Fibroblast of lung (primary cell): ENCODE measurements at places on chromosomes 6 and 20. TPM values are rescaled to one million over a fixed set of nuclear protein-coding genes. Genes with fewer than 3 reads are reported as not detected.
A peak's percentile ranks its signal among the peaks of the same experiment; 100 is the strongest.

DNA sequence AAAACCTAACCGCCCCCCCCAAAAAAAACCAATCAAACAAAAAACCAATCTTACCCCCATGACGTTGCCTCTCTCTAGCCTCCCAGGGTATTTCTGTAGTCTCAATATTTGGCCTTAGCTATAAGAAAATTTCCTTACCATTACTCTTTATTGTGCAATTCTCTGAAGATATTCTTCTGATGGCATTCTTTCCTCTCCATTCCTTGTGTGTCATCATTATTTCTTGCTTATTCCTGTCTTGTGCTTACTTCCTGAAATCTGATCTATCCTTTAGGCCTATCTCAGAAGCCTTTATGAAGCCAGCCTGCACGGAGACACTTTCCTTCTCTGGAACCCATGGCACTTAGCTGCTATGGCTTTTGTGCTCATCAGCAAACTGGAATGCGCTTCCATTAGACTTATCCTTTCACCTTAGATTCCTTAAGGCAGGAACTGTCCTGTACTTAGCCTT is 65.9 kb upstream of the DDR1 start:
- DNase-seq = peak; percentile 89

GRCh38 chr20:14757728-14758127 is 420.3 kb upstream of the FLRT3 start:
- no peak for DNase-seq

GRCh38 chr20:53072923-53073579 is 100.9 kb downstream of the TSHZ2 start:
- DNase-seq = no peak

The MUC22 gene
- not detected in 2 replicates for total RNA-seq

DNA sequence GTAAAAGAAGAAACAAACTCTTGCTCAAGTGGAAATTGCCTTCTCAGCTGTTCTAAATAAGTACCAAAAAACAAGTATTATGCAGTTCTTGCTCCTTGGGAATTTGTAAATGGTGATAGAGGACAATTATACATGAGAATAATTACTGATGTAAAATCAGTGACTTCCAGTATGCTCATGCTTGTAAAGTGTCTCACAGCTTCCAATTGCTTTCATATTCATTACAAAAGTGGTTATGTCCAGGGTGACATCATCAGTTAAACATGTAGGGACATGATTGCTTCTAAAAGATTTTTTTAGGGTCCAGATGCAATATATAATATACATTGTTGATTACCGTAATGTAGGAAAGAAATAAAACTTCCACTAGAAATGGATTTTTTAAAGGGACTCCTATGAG is 122.8 kb upstream of the B3GAT2 start:
- peak; percentile 68 for DNase-seq

- DNase-seq = no peak
Measured at GRCh38 chr6:134850721-134851305, 99.1 kb downstream of the ALDH8A1 start.

The ADGB gene
- not detected in 2 replicates for total RNA-seq

DNA sequence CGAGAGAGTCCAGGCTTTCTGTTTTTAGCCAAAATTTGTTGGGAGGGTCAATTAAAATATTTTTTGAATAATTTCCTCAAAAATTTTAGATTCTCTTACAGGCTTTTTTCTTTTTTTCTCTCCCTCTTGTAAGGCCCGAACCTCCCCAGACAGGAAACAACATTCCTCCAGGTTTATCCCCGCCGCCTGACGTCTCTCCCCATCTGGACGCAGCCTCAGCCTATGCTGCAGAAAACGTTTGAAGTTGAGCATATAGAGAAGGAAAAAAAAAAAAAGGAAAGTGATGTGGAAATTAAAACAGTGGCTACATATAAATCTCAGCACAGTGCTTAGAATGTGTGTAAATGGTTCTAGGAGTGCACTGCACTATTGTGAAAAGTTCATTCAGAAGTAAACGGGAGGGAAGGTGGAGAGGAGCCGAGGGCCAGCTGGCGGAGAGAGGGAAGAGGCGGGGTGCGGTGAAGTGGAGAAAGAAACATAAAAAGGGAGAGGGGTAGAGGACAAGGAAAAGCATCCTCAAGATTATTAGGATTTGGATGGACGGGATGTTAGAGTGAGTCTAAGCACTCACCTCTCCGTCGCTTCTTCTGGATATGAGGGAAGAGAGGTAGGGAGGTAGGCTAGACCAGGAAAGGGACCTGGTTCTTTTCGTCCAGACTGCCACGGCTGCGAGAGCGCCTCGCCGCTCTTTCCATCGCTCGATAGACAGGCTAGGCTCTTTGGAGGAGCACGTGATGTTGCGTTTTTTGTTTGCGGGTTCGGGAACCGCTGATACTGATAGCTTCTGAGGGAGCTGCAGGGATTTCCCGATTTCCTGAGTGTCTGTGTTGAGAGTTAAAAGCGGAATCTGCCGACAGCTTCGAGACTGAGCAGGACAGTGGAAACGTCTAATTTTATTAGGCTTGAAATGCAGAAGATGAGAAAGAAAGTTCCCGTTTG is 98.7 kb downstream of the TRIM27 start:
- DNase-seq = no peak

The RBBP8NL gene
- not detected in 2 replicates for total RNA-seq

The PNLDC1 gene
- not detected in 2 replicates for total RNA-seq

DNA sequence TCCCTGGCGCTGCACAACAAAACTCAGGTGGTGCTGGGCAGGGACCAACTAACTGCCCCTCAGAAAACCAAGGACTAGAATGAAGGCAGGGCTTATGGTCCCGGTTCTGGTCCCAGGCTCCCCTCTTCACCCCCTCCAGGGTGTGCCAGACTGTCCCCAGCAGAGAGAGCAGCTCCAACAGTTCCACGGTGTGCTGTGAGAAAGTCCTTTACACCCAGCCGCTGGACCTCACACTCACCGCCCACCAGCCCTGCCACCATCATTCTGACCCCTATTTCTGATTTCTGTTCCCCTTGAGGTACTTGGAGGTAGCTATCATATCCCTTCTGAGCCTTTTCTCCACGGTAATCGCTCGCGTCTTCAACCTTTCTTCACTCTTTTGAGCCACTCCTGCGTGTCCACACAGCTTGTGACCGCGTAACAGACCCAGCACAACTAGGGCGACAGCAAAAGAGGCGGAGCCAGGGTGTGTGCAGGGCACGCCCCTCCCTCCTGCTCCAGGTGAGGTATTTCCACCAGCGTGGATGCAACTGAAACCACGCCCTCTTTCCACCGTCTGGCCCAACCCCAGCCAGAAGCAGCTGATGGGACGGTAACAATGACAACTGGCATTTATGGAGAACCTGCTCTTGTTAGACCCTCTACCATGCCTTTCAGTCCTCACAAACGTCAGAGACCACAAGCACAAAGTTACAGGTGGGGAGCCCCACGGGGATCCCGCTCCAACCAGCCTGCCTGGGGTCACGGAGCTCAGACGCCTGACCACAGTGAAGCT is 2.3 kb downstream of the PXDC1 start:
- DNase-seq = no peak

The NXT1 gene
- 17.2 and 20.0 TPM in 2 replicates for total RNA-seq

GRCh38 chr6:108383981-108384380 is 89.1 kb downstream of the AFG1L start:
- no peak for DNase-seq

- DNase-seq = no peak
Measured at GRCh38 chr6:151128763-151129370, 110.9 kb upstream of the AKAP12 start.

DNA sequence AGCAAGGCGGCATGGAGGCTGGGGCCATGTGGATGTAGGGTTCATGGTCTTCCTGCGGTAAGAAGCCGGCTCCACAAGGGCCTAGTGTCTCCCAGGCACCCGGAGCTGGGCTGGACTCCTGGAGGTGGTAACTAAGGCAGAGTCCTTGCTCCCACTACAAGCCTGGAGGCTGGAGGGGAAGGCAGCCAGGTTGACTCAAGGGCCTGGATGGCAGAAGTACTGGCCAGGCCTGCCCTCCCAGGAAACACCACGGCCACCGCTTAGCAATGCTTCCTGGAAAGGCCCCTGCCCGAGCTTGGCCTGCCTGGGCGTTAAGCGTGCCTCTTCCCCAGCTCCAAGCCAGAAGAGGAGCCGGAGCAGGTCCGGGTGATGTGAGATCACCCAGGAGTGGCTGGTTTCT is 182.0 kb downstream of the ZDHHC14 start:
- no peak for DNase-seq

The SOX4 gene
- 38.1 and 41.9 TPM in 2 replicates for total RNA-seq

The ANKEF1 gene
- total RNA-seq = 2.3 and 3.5 TPM in 2 replicates

DNA sequence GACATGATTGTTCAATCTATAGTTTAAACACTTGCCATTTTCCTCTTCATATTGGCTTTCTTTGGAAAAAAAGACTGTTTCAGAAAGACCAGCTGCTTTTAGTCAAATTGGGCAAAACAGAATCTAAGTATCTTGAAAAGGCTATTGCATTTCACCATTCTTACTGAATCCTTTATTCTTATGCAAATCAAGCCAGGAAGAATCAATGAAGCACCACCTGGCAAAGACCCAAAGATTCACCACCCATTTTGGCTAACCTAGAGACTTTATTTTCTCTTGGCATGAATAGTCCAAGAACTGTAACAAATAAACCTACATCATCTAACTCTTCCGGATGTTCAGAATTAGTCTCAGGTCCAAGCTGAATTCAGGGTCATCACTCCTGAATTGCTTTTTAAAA is 71.3 kb upstream of the EYA4 start:
- DNase-seq = no peak
